ENCODE measurements at places on chromosomes 3 and 15. TPM values are rescaled to one million over a fixed set of nuclear protein-coding genes. Genes with fewer than 3 reads are reported as not detected.

The RASGRP1 gene
- total RNA-seq: 0.57 TPM

The SPESP1 gene
- total RNA-seq: 2.8 TPM

The ARL6 gene
- 5.0 TPM for total RNA-seq

The PFN2 gene
- 22.2 TPM for total RNA-seq

All from bladder microvascular endothelial cell (primary cell).